ENCODE measurements at places on chromosomes 1 and 21. TPM values are rescaled to one million over a fixed set of nuclear protein-coding genes. Genes with fewer than 3 reads are reported as not detected.

The EPHA2 gene
- not detected for polyA plus RNA-seq

The TNFRSF18 gene
- polyA plus RNA-seq = 2.3 TPM

The SLC16A1 gene
- polyA plus RNA-seq = 10.7 TPM

DNA sequence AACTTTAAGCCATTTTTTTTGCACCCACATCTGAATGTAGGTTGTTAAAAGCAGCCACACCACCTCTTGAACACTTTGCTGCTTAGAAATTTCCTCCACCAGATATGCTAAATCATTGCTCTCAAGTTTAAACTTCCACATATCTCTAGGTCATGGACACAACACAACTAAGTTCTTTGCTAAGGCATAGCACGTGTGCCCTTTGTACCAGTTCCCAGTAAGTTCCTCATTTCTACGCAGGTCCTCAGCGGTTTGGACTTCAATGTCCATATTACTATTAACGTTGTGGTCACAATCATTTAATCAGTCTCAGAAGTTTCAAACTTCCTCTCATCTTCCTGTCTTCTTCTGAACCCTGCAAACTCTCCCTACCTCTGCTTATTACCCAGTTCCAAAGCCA is 661.6 kb upstream of the PKN2 start:
- no peak for DNase-seq

- no peak for DNase-seq
Observed at GRCh38 chr1:209196140-209196539, 387.4 kb upstream of the CAMK1G start.

DNA sequence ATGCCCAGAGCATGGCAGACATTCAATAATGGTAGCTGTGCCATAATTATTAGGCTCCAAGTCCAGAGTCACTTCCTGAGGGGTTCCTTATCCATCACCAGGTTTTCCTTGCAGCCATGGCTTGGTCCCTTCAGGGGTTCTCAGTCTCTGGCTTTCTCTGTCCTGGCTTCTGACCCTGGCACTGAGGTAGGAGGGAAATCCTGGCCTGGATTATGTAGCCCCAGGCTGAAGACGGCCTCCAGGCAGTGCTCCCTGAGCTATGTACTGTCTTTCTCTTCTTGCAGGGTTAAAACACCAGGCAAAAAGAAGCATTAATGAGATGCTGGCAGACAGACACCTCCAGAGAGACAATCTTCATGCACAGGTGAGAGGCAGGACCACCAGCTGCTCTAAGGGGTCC is 9.5 kb upstream of the PADI3 start:
- DNase-seq = no peak

Data from naive thymus-derived CD8-positive, alpha-beta T cell (primary cell).